Activated B cell treated with CpG ODN at 0.5 μM for 24 hours (primary cell): ENCODE measurements at places on chromosomes 2 and 18. TPM values are rescaled to one million over a fixed set of nuclear protein-coding genes. Genes with fewer than 3 reads are reported as not detected.

The GALNT14 gene
- total RNA-seq = 6.6 and 7.9 TPM in 2 replicates

DNA sequence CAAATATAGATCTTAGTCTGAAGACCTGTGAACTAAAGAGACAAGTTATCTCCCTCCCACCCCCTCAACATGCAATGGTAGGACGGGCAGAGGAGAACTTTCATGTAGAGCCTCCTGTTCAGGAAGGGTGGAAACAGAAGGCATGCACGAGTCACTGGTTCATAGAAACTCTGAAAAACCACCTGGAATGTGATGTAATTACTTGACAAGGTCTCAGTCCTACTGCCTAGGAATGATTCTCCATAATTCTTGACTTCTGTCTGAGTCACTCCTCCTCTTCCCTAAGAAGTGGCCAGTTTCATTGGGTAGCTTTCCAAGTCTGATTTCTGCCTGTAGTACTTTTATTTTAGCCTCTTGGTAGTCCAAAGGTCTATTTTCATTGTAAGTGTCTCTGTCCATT, 277.3 kb downstream of the PTPRM start:
- no peak for DNase-seq

GRCh38 chr18:50027996-50028395, 167.0 kb downstream of the MYO5B start:
- DNase-seq = no peak

The TBR1 gene
- total RNA-seq = 0.02 and 0.07 TPM in 2 replicates

The APOB gene
- total RNA-seq = not detected in 2 replicates

- no peak for DNase-seq
Measured at GRCh38 chr18:6816154-6816553, 86.6 kb downstream of the ARHGAP28 start.

DNA sequence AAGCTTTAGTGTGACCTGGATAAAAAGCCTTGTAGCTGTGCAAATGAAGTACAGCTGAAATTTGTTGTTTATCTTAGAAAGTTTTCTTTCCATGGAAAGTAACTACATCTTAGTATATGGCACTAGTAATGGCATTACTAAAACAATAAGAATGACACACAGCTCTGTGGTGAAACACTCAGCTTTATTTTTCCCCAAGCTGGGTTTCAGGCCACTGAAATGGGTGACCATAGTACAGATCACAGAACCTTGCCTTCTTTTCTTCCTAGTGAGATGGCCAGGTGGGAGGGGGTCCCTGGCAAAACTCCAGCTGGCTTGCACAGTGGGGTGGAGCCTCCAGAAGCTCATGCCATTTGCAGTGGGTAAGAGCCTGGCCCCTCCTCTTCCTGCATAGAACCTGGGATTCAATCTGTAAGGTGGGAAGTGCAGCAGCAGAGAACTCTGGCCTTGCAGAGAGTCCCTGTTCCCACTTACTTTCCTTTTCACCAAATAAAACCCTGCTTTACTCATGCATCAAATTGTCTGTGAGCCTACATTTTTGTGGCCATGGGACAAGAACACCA, 17.6 kb upstream of the GRP start:
- DNase-seq = no peak

The UGT1A5 gene
- total RNA-seq = not detected in 2 replicates

DNA sequence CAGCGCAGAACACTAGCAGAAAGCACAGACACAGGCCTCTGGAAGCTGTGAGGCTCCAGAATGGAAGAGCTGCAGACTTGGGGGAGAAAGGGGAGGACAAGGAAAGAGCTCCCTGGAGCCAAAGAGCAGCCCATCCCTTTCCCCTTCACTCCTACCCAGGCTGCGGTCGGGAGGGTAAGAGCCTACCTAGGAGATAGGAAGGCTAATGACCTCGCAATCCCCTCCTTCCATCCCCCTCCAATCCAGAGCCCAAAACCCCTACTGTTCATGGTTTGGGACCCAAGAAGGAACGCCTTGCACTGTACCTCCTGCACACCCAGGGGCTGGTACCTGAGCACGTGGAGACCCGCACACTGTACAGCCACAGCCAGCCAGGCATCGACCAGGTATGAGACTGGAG, 39.8 kb downstream of the LMAN2L start:
- DNase-seq = no peak

GRCh38 chr18:71583252-71583651, 960.9 kb downstream of the CBLN2 start:
- no peak for DNase-seq

GRCh38 chr2:28325567-28326468, 66.8 kb upstream of the FOSL2 start:
- DNase-seq = no peak

The SP9 gene
- not detected in 2 replicates for total RNA-seq

The HAT1 gene
- total RNA-seq = 35.9 and 36.2 TPM in 2 replicates

The TMEM247 gene
- not detected in 2 replicates for total RNA-seq
